D341Med (cell line): ENCODE measurements at places on chromosomes 12 and 14.

- DNase-seq: no peak
Measured at GRCh38 chr14:101838476-101838875, 77.0 kb downstream of the PPP2R5C start.

GRCh38 chr12:11882301-11883019, 188.3 kb upstream of the BCL2L14 start:
- no peak for DNase-seq

- DNase-seq: no peak
Measured at GRCh38 chr12:3252450-3252891, 175.3 kb downstream of the TSPAN9 start.

- no peak for DNase-seq
Measured at GRCh38 chr14:97218691-97219430, 421.7 kb downstream of the VRK1 start.

GRCh38 chr12:127742231-127742630, 524.7 kb upstream of the TMEM132C start:
- no peak for DNase-seq

DNA sequence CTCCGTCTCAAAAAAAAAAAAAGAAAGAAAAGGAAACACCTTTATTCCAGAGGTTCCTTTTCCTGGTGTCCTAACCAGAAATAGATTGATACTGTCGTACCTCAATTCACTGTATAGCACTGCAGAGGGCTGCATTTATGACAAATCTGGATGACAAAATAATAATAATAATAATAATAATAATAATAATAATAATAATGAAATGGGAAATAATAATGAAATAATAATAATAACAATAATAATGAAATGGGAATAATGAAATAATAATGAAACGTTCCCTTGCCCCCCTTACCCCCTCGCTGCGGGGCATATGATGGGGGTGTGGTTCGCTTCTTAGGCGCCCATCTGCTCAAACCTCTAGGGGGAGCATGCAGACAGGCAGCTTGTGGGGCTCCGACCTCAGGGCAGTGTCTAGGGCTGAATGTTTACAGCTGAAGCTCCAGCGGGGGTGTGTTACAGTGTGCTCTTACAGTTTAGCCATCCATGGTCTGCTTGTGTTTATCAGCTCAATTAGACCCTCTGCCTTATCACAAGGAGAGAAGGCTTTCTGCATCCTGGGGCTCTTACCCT, 1088.3 kb upstream of the SEL1L start:
- no peak for DNase-seq

DNA sequence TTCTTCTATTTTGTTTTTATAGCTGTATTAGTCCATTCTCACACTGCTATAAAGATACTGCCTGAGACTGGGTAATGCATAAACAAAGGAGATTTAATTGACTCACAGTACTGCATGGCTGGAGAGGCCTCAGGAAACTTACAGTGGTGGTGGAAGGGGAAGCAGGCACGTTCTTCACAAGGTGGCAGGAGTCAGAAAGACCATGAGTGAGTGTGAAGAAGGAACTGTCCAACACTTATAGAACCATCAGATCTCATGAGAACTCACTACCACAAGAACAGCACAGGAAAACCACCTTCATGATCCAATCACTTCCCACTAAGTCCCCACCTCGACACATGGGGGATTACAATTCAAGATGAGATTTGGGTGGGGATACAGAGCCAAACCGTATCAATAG, 42.3 kb downstream of the ARMH4 start:
- DNase-seq: no peak

- no peak for DNase-seq
Measured at GRCh38 chr12:100793182-100793581, 1.4 kb upstream of the ANO4 start.

GRCh38 chr14:36751106-36751505, 89.4 kb downstream of the PAX9 start:
- no peak for DNase-seq

GRCh38 chr12:9868311-9868801, 798 bp downstream of the CLEC2B start:
- DNase-seq: no peak
